ENCODE measurements at places on chromosomes 1 and 21.

DNA sequence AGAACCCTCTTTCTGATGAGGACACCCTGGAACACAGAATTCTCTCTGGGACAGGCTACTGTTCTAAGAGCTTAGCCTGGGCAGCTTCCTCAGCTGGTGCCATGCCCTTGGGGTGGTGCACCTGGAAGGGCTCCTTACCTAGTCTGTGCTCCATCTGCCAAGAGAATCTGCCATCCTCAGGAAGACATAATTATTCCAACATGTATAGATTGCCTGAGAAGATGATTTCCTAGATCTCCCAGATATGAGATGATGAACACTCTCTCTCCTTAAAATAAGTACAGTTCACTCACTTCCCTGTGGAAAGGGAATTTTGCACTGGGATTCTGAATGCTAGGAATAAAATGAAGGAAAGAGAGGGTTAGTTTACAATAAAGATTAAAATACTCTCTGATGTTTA is 87.6 kb downstream of the NENF start:
- DNase-seq = no peak

GRCh38 chr1:111052246-111052645 is 87.6 kb downstream of the DRAM2 start:
- DNase-seq = no peak

DNA sequence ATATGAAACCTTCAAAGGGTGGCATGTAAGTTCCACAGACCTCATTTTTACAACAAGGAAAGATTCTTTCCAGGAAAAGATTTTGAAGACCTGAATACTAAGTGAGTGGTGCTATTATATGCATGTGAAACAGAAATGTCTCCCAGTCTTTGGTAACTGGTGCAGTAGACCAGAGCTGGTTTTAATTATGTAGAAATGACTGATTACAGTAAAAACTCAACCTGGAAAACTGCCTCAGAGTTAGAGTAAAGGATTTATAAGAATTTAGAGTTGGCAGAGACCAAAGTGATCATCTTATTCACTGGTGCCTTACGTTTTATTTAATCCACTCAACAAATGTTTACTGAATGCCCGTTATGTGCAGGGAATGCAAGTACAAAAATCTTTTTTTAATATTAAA is 30.2 kb upstream of the LRRC8D start:
- DNase-seq = no peak

DNA sequence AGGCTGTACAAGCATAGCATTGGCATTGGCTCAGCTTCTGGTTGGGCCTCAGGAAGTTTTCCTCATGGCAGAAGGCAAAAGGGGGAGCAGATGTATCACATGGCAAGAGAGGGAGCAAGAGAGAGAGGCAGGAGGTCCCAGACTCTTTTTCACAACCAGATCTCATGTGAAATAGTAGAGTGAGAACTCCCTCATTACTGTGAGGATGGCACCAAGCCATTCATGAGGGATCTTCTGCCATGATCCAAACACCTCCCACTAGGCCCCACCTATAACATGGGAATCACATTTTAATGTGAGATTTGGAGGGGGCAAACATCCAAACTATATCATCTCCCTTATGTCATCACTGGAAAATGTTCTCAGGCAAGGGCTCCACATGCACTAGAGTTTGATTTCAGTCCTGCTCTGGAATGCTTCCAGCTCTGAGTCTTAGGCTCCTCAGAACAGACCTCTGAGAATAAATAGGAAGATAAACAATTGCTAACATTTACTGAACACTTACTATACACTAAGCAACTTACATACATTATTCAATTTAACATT is 39.4 kb upstream of the VTCN1 start:
- DNase-seq = no peak

DNA sequence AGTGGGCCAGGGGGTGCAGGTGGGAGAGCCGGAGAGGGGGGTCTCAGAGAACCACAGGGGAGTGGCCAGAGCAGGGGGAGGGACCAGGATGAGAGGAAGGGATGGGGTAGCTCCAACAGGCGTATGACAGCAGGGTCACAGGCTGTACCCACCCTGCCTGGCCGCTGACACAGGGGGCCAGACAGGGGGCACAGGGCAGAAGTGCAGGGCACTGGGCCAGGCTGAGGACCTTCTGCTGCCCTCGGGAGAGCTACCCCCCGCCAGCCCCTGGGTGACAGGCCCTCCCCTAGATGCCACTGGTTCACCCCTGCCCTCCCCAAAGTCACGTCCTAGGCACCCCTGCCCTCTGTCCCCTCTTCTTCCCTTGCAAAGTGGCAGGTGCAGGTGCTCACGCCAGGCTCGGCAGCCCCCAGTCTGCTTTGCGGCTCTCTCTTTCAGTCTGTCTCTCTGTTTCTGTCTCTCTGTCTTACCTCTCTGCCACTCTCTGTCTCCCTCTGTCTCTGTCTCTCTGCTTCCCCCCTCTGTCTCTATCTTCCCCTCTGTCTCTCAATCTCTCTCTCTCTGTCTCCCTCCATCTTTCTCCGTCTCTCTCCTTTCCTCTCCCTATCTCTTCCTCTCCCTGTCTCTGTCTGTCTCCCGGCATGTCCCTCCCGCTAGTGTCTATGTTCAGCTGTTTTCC is 48.5 kb downstream of the WNT9A start:
- no peak for DNase-seq

- DNase-seq = no peak
These were observed 169.1 kb downstream of the NTNG1 start for GRCh38 chr1:107309962-107310361.

All from HS-27A (cell line).